Activated CD4-positive, alpha-beta T cell treated with anti-CD3 and anti-CD28 coated beads, Interleukin-2, amount 50 U/mL, for 1 hour (primary cell): ENCODE measurements at places on chromosomes 13 and 19.
A peak's percentile ranks its signal among the peaks of the same experiment; 100 is the strongest.

- no peak for DNase-seq
These were observed 16.0 kb downstream of the FGF9 start for GRCh38 chr13:21686751-21687391.

GRCh38 chr13:46797501-46798237, 708 bp upstream of the ESD start:
- no peak for DNase-seq

- no peak for DNase-seq
These were observed 65.1 kb upstream of the NPAS1 start for GRCh38 chr19:46954502-46954992.

DNA sequence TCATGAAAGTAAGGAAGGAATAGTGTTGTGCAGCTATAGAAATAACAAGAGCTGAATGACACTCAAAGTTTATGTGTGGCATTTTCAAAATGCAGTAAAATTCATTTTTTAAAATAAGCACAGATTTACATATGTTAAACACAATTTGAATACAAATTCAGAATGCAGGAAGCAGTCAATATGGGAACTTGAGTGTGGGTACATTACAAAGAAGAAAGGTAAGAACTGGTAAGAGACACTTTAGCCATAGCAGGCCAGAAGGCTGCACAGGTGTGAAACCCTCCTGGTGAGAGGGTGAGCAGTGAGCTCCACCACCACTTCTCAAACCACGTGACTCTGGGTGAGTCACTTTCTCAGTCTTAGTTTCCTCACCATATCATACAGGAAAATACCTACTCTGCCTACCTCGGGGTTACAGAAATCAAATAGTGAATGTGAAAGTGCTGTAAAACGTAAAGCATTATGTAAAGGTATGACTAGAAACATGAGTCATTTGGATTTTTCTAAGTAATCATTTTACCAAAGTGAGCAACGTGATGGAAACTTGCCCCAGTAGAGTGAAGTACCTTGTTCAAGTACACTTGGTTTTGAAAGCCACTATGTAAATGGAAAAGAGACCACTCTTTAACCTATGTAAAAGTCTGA, 40.5 kb downstream of the USP12 start:
- DNase-seq = peak; percentile 38

DNA sequence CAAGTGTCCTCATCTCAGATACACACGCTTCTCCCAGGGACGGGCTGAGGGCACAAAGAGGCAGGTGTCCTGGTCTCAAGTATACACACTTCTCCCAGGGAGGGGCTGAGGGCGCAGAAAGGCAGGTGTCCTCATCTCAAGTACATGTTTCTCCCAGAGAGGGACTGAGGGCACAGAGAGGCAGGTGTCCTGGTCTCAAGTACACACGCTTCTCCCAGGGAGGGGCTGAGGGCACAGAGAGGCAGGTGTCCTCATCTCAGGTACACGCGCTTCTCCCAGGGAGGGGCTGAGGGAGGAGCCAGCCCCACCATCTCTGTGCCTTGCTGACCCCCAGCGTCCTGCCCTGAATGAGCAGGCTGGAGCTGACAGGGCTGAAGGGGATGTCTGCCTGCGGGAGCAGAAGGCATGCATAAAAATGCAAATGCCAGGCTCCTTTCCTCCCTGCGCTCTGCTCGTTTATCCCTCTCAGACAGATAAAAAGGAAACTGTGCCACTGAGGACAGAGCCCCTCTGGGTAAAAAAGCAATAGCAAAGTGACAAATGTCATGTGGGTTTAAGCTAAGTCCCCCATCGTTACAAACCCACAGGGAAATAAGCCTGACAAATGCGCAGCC, 96.1 kb upstream of the UQCRFS1 start:
- no peak for DNase-seq

DNA sequence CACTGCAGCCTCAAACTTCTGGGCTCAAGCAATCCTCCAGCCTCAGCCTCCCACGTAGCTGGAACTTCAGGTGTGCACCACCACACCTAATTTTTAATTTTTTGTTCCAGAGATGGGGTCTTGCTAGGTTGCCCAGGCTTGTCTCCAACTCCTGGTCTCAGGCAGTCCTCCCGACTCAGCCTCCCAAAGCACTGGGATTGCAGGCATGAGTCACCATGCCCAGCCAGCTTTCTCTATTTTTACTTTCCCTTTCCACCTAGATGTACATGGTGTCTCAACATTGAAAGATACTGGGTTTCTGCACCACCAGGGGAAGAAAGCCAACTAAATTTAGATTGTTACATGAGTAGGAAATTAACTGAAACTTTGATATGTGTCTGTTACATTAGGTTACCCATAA, 13.8 kb upstream of the ZNF846 start:
- no peak for DNase-seq

- no peak for DNase-seq
These were observed 25.1 kb upstream of the CD70 start for GRCh38 chr19:6616011-6616410.

DNA sequence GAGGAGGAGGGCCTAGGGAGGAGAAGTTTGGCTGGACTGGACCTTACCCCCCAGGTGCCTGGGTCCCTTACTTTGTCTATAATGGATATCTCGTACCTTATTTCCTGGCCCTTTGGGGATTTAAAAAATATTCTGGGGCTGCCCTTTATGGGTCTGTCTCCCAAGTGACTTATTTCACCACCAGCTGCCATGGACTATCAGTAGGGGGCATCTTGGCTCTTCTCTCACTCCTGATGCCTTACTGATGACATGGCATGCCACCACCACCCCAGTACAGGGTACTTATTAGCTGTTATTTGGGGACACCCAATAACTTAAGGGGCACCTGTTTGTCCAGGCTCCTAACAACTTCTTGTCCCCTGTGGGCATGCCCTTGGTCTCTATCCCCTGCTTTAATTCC, 38.0 kb downstream of the NFIX start:
- DNase-seq = no peak

DNA sequence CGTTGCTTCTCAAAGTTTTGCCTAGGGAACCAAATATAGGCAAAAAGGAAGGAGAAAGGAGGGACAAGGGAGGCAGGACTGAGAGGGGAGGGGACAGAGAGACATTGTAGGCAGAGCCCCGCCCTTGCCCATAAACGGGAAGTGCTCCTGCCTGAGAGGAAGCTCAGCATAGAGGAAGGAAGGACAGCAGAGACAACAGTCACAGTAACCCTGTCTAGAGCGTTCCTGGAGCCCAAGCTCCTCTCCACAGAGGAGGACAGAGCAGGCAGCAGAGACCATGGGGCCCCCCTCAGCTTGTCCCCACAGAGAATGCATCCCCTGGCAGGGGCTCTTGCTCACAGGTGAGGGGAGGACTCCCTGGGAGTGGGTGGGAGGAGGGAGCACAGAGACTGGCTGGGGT, at the start of gene CEACAM21:
Gene CEACAM21 (plus strand): TSS at position 169 of the 400 bp plus-strand sequence. CDS start 109 bp downstream, at position 278.
- DNase-seq = peak; percentile 33

DNA sequence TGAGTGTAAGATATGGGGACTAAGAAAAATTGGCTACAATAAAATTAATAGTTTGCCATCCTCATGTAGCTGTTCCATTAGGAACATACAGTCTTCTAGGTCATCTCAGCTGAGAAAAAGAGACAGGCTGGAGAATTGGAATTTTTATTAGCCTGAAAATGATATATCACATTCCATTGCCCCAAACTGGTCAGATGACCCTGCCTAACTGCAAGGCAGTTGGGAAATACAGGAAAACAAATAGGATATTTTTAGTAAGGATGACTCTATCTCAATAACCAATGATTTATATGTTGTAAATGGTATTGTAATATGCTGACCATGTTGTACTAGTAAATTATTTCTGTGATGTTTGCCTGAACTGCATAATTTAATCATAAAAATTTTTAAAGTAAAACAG, 673.8 kb downstream of the PCDH9 start:
- no peak for DNase-seq

- DNase-seq = no peak
These were observed 193.3 kb upstream of the ZNF536 start for GRCh38 chr19:30178721-30179402.

DNA sequence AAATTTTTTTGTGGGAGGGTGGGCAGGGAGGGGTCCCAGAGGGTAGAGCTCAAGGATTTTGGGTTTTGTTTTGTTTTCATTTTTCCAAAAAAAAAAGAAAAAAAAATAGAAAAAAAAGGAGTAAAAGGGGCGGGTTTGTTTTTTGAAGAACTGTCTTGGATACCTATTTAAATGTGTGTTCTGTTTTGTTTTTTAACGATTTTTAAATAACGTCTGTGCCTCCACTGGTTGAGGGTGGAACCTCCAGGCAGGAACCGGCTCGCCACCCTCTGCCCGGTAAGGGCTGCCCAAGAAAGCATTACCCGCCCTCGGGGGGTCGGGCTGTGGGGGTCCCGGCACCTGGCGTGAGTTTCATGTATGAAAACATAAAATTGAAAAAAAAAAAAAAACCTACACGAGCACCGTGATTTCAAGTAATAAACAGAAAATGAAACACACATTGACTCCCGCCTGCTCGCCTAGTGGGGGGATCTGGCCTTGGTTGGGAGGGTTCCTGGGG, 10.4 kb downstream of the MIDN start:
- no peak for DNase-seq

DNA sequence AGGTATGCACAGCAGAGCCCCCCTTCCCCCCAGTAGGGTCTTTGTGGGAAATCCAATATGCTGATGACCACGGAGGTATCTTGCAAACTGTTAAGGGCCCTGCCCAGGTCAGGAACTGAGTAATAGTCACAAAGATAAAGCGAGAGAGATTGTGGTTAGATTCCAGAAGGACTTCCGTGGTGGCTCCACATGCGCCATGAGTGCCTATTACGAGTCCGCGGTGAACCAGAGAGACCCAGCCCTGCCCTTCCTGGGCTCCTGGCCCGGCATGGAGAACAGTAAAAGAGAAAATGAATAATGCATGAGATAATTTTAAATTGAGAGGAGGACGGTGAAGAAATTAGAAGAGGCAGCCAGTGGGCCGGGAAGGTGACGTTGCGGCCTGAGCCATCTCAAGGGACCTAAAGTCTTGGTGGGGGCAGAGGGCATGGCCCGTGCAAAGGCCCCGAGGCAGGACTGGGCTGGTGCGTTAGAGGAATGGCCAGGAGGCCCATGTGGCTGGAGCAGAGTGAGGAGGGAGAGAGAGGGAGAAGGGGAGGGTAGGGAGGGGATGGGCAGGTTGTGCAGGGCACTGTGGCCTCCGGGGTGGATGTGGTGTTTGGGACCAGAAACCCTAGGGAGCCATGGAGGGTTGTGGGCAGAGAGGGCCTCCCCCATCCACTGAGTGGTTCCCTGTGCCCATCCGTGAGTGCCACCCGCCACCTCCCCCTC, 46.6 kb upstream of the NFIC start:
- DNase-seq = no peak

- DNase-seq = no peak
These were observed 17.3 kb downstream of the LCP1 start for GRCh38 chr13:46164661-46165060.

DNA sequence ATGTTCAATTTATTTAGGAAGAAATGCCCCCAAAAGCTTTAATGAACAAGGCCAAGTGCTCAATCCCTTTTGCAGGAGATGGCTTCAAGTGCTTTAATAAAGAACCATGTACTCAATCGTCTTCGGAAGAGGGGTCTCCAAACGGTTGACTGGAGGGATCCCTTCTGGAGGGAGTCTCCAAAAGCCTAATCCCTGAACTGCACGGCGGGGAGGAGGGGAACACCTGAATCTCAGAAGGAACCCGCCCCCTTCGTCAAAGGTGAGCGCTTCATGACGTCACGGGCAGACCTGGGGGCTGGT, 505 bp downstream of the PAF1 start:
- DNase-seq = peak; percentile 82

GRCh38 chr19:6768236-6768785, 1.1 kb upstream of the SH2D3A start:
- DNase-seq = no peak

DNA sequence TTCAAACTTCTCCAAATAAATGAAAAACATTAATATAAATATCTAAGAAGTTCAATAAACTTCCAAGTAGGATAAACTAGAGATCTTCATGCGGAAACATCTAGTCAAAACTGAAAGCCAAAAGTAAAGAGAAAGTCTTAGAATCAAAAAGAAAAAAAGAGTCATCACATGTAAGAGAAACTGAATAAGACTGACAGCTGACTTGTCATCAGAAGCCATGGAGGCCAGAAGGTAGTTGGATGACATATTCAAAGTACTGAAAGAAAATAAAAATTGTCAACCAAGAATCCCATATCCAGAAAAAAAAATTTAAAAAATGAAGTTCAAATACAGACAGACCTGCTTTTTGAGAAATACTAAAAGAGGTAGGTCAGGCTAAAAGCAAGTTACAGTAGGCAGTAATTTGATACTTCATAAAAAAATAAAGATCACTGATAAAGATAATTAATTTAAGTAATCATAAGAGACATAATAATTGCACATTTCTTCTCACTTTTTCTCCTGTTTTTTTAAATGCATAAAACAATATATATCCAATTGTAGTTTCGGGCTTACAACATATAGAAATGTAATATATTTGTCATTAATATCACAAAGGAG, 327.6 kb upstream of the PCDH9 start:
- no peak for DNase-seq

- no peak for DNase-seq
These were observed 417.9 kb downstream of the GPC5 start for GRCh38 chr13:91816263-91816807.

- no peak for DNase-seq
These were observed 460.3 kb upstream of the KLHL1 start for GRCh38 chr13:70568571-70568970.

GRCh38 chr13:82934000-82934399, 948.3 kb downstream of the SLITRK1 start:
- no peak for DNase-seq

- DNase-seq = no peak
These were observed 19.8 kb upstream of the SLC35E1 start for GRCh38 chr19:16591803-16592556.

DNA sequence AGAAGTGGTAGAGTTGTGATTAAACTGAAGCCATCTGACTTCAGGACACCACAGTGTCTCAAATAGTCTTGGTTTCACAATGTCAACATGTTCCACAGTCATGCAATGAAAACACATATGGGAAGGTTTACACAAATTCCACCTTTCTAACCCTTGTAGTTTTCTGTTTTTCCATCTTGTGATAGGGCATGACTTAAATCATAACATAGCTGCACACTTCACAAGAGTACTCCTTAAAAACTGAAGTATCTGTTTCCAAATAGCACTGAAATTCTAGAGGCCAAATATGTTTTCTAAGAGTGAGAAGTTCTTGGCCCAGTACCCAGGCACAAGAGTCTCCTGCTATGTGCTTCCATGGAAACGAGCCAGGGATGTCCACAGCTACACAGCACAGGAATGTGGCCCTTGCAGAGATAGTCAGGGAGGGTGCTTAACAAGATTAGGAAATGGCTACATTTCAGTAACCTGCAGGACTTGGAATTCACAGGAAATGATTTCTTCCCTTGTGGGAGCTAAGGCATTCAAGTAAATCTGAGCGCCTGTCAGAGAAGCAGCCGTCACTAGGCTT, 269.1 kb downstream of the NDFIP2 start:
- DNase-seq = no peak

DNA sequence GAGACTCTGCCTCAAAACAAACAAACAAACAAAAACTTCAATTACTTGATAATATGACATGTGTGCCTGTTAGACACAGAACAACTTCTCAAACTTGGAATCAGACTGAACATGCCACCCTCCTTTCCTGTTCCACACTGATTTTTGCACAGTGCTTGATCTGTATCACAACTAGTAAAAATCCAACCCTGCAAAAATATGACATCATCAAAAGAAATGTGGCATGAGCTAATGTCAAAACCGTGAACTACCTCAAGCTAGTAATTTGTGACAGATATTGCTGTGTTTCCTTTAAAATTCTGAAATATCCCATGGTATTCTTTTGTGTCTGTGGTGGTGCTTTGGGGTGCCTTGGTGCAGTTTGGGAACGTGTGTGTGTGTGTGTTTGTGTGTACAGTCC, 8.2 kb downstream of the MYCBP2 start:
- DNase-seq = no peak

GRCh38 chr13:106466691-106467426, 68.6 kb downstream of the EFNB2 start:
- DNase-seq = no peak
